ENCODE measurements at places on chromosomes 4 and X.

DNA sequence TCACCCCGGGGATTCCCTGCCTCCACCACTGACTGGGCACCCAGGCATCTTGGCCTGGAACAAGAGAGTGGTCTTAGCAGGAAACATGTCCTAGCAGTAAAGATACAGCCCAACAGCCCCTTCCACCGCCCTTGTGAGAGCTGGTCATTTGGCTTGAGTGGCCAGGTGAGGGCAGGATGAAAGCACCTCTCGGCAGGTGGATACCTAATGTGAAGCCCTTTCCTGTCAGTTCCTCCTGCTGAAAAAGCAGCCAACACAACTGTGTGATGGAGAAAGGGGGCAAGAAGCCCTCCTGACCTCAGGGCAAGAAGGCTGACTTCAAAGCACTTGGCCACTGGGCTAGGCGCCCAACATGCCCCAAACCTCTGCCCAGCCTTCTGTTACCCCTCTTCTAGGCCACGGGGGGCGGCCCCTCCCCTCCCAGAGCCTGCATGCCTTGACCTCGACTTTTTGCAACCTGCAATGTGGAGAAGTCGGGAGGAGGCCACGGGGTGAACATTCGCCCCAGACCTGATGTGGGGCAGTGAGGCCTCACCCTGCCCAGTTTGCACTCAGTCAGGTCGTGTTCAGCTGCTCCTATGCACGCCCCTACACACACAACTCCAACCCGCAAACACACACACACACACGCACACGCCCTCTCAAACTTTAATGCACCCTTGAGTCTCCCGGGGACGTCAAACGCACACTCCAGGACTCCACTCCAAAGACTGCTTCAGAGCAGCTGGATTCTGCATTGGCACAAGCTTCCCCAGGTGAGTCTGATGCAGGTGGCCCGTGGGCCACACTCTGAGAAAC, 1.1 kb downstream of the LGI2 start:
- DNase-seq = no peak

GRCh38 chrX:124619710-124620109, 273.3 kb downstream of the SH2D1A start:
- no peak for DNase-seq

- no peak for DNase-seq
These were observed 24.8 kb downstream of the ZFYVE28 start for GRCh38 chr4:2393353-2394270.

DNA sequence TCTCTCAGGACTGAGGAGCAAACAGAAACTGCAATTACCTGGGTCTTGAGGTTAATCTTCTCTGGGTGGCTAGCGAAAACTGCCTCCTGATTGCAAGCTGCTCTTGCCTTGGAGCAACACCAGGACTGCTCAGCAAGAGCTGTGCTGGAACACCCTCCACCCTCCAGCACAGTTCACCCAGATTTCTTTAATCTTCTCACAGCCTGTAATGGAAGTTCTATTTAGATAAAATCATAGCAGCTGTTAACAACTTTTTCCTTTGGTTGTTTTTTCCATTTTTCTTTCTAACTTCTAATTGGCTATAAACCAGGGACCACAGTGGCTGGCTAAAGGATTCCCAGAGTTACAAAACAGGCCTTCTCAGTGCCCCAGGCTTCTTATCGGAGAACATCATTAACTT, 36.3 kb downstream of the OPHN1 start:
- no peak for DNase-seq

DNA sequence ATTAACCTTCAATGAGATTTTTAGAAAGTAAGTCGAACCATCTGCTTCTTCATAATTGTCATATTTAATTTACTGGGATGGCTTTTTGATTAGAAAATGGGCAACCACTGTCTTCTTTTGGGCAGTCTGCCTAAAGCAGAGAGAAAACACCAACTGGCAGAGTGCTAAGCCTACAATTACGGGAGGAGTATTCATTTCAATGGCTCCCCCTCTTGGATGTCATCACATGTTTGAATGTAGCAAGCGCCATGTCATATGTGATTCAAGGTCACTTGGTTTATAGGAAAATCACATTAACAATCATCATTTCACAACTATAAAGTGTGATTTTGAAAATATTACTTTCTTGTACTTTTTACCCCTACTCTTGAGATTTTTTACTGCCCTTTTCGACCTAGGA, 261.9 kb downstream of the FRMPD4 start:
- DNase-seq = no peak

DNA sequence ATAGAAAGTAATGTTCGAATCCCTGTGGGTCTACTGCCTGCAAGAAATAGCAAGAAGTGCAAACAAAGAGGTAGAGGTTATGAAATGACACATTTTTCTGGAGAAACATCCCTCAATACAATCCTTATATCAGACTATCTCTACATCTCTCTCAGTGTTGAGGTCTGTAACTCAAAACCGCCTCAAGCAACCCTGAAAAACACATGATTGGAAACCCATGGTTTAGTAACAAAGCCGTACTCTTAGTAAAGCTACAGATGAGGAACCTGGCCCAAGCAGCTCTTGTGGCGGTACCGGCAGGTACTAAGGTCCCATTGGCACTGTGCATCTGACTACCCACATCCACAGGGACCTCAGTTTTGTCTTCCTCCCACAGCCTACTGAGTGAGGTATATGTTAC, 53.9 kb downstream of the IRF2 start:
- DNase-seq = no peak

DNA sequence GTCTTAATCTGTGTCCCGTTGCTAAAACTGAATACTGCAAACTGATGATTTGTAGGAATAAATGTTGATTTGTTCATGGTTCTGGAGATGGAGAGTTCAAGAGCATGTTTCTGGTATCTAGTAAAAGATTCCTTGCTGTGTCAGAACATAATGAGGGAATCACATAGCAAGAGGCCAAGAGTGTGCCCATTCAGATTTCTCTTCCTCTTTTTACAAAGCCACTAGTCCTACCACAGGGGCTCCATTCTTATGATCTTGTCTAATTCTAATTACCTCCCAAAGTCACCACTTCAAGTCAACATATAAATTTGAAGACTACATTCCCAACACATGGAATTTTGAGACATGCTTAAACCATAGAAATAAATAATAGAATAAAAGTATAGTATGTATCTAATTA, 608.8 kb upstream of the EPHA5 start:
- no peak for DNase-seq

GRCh38 chr4:82287720-82288119, 86.1 kb downstream of the HNRNPD start:
- no peak for DNase-seq

DNA sequence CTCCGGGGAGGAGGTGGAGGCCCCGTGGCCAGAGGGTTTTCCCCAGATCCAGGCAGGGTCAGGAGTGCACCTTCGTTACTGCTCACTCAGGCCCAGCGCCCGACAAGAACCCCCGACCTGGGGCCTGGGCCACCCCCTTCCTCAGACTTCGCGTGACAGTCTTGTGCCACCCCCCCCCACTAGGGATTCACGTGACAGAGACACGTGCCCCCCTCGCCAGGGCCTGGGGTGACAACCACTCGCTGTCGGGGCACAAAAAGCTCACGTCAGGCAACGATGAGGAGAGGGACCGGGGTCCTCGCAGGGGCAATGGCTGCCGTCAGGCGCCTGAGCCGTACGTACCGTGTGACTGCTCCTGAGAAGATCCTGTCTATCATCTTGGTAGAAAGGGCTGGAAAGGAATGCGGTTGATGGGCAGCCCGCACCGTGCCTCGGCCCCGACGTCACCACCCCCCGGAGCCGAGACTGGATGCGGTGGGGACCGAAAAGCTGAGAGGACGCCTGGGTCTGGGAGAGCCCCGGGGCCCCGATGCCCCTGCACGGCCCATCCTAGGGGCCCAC, 23.0 kb upstream of the GTPBP6 start:
- no peak for DNase-seq

- peak; percentile 22 for DNase-seq
These were observed 413.7 kb downstream of the PPP3CA start for GRCh38 chr4:100933628-100934027.

DNA sequence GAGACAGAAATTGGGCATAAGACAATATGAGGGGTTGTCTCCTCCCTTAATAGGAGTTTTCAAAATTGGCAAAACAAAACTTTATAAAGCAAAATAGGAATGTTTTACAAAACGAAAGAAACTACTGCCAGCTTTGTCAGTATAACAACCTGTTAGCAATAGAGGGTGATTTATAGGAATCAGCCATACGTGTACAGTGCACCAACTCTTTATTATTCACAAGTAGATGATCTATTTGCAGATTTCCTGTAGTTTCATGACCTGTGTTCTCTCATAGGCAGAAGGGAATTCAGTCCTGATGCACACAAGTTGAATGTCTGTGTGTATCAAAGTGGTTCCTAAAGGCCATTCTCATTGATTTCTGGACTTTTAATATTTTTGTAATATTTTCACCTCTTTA, 116.3 kb downstream of the MFAP3L start:
- DNase-seq = no peak

DNA sequence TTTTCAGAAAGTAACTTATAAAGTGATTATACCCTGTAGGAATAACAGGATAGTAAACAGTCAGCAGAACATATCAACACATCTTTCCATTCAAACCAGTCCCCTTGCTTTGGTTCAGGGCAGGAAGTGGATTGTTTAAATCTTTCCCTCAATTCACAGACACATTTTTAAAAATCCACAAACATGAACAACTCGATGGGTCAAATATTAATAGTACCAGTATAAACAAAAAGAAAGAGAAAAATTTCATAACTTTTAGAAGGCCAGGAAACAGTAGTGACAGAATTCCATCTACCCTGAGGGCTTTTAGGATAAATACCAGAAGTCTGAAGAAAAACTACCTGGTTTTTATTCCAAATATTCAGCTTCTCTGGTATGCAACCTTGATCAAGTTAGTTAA, 1072.8 kb upstream of the PABPC4L start:
- no peak for DNase-seq

DNA sequence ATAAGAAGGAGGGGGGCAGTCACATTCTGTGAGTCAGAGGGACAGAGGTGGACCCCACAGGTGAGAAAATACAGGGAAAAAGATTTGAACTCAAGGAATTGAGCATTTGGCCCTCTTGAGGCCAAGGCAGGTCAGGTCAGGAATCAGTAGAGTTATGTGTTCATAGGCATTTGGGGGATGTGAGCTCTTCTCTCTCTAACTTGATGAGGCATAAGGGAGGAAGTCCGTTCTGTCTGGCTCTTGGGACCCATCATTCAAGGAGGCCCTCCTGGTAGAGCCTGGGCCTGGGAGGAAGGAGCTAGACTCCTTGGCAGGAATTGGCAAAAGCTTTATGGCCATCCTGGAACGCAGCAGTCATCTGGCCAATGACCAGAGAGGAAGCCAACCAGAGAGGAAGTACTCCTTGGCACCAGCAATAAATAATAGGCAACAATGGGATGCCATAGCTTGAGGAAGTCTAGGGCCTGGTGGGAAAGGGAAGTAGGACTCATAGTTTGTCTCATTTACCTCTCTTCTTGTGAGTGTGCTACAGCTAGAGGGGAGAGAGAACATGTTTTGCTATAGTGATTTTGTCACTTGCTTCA, 53.0 kb downstream of the MSN start:
- DNase-seq = peak; percentile 59

DNA sequence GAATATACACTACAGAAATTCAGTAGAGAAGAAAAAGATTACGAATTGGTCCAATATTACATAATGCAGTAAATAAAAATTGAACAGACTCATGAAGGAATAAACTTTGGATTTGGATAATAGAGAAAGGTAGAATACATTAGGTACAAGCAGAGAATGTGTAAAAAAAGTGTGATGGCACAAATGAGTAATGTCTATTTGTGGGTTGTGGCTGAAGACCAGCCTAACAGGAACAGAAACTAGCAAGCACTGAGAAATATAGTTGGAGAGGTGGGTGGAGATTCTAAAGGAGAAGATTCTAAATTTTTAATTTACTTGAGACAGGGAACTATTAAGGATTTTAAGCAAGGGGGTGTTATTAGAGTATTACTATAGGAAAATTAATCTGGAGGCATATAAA, 15.2 kb upstream of the CLOCK start:
- peak; percentile 71 for DNase-seq

GRCh38 chr4:125838924-125839323, 524.2 kb downstream of the FAT4 start:
- DNase-seq = no peak

GRCh38 chrX:30183554-30183953, 31.8 kb upstream of the MAGEB2 start:
- DNase-seq = no peak

DNA sequence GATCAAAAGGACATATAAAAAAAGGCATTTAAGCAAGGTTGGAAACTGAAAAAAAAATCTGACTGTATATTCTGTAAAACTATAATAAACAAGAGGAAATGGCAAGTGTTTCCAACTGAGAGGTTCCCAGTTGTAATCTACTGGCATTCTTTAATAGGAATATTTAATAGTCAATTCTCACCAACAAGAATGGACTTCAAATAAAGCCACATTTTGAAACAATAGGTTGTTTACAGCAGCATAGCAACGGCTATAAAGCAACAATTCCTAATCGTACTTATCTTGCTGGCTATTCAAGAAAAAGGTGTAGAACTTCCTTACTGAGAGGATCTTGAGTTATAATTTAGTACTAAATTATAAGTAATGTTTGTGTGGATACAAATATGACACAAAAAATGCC, 75.5 kb downstream of the VEGFC start:
- no peak for DNase-seq

GRCh38 chr4:7052923-7053715, 9.9 kb downstream of the TADA2B start:
- DNase-seq = peak; percentile 55

DNA sequence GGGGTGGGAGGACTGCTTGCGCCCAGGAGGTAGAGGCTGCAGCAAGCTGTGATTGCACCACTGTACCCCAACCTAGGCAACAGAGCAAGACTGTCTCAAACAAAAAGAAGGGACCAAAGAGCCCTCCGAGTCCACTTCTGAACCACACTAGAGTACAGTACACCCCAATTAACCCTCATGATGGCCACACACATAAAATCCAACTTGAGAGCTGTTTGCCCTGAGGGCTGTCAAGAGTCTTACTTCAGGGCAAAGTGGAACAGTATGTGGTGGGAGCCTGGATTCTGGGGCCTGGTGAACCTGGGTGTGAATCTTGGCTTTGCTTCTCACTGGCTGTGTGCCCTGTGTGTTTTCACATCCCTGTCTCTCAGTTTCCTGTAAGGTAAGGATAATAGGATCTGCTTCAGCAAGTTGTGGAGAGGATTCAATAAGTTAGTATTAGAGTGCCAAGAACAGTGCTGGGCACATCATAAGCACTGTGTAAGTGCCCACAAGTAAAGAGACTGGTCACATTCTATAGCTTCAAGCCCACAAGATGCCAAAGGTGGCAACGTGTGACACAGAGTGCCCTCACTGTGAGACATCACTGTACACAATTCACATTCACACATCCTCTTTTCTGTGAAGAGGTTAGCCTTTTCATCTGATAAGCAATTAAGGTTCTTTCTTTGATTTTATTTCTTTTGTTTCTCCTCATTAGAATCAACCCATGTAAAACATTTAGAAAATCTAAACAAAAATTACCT, 52.1 kb downstream of the LEF1 start:
- DNase-seq = no peak

All from inflammatory macrophage (primary cell).